Activated T-helper 17 cell treated with anti-CD3 and anti-CD28 coated beads, Interleukin-2, amount 50 U/mL, for 72 hours (primary cell): ENCODE measurements at places on chromosomes 3 and 15. TPM values are rescaled to one million over a fixed set of nuclear protein-coding genes. Genes with fewer than 3 reads are reported as not detected.

Gene TNIK
- total RNA-seq: 43.8 TPM

Gene TIGIT
- total RNA-seq: 21.5 TPM

Gene PCOLCE2
- total RNA-seq: not detected

Gene RTP1
- total RNA-seq: not detected

Gene PRSS50
- total RNA-seq: 0.11 TPM

Gene MESP1
- 3.7 TPM for total RNA-seq

Gene TTLL13
- total RNA-seq: 1.3 TPM

Gene CLRN1
- not detected for total RNA-seq

Gene SHC4
- 1.0 TPM for total RNA-seq

Gene GASK1A
- total RNA-seq: not detected

Gene GMNC
- not detected for total RNA-seq

Gene CD96
- 67.6 TPM for total RNA-seq

Gene ERC2
- not detected for total RNA-seq

Gene GOLGA6A
- 0.11 TPM for total RNA-seq

Gene ARIH2
- total RNA-seq: 158 TPM

Gene CSPG4
- total RNA-seq: not detected

Gene ALDH1A2
- total RNA-seq: not detected

Gene KLHL40
- total RNA-seq: not detected

Gene PLSCR4
- total RNA-seq: not detected

Gene MUSTN1
- not detected for total RNA-seq

Gene CD276
- total RNA-seq: 2.6 TPM

Gene HTR3E
- not detected for total RNA-seq

Gene CPB1
- total RNA-seq: not detected

Gene KNSTRN
- total RNA-seq: 65.9 TPM

Gene HDAC11
- 3.6 TPM for total RNA-seq

Gene SAMMSON
- not detected for total RNA-seq

Gene ANKUB1
- not detected for total RNA-seq

Gene SCG5
- 2.9 TPM for total RNA-seq

Gene GOLGA8B
- 437 TPM for total RNA-seq

Gene CACNA1D
- 0.56 TPM for total RNA-seq

Gene ZMYND10
- total RNA-seq: 10.9 TPM

Gene CERS3
- 1.0 TPM for total RNA-seq

Gene LINGO1
- not detected for total RNA-seq

Gene SH3GL3
- not detected for total RNA-seq

Gene SLC28A1
- not detected for total RNA-seq

Gene CCR5
- 13.8 TPM for total RNA-seq

Gene PTPN9
- total RNA-seq: 38.4 TPM

Gene DPPA2
- not detected for total RNA-seq

Gene RNF111
- total RNA-seq: 28.9 TPM

Gene OXTR
- 3.6 TPM for total RNA-seq

Gene STRIT1
- not detected for total RNA-seq

Gene RARB
- not detected for total RNA-seq

Gene LRTM1
- total RNA-seq: not detected

Gene CFAP161
- 0.15 TPM for total RNA-seq

Gene FEZF2
- total RNA-seq: not detected

Gene AADACL2
- total RNA-seq: not detected

Gene CDHR4
- not detected for total RNA-seq

Gene BDH1
- 89.2 TPM for total RNA-seq

Gene LXN
- total RNA-seq: 14.9 TPM

Gene CPN2
- total RNA-seq: not detected

Gene THUMPD3
- total RNA-seq: 46.2 TPM

Gene SPRED1
- total RNA-seq: 0.19 TPM

Gene TEX55
- not detected for total RNA-seq

Gene SKOR1
- 0.08 TPM for total RNA-seq

Gene CCDC13
- total RNA-seq: 0.24 TPM

Gene SIDT1
- total RNA-seq: 20.8 TPM
